Metanephros (tissue), 2 donors: ENCODE measurements at places on chromosomes 5 and 9. TPM values are rescaled to one million over a fixed set of nuclear protein-coding genes. Genes with fewer than 3 reads are reported as not detected.

Gene FBXW5
- total RNA-seq, result 87.0 TPM

Gene OR13C3
- not detected for total RNA-seq

Gene TMC1
- 0.41 TPM for total RNA-seq

Gene NFIB
- total RNA-seq, result 42.0 TPM

Gene TLX3
- not detected for total RNA-seq

Gene TAF11L13
- total RNA-seq, result not detected

Gene GABRA6
- total RNA-seq, result not detected

Gene SLC6A3
- total RNA-seq, result 0.41 TPM

Gene GLDC
- 13.4 TPM for total RNA-seq

Gene WDR31
- 4.4 TPM for total RNA-seq

Gene DND1
- 0.76 TPM for total RNA-seq

Gene RNF183
- 3.1 TPM for total RNA-seq

Gene COL23A1
- total RNA-seq, result 7.5 TPM

Gene CDC20B
- 0.29 TPM for total RNA-seq

Gene CCL27
- not detected for total RNA-seq

Gene CCDC127
- total RNA-seq, result 6.4 TPM

Gene CD14
- total RNA-seq, result 81.6 TPM

Gene ABCA1
- total RNA-seq, result 31.1 TPM

Gene ENHO
- total RNA-seq, result 0.41 TPM
